Activated T-cell treated with anti-CD3 and anti-CD28 coated beads, Interleukin-2, amount 50 U/mL, for 72 hours (primary cell): ENCODE measurements at places on chromosomes 1 and 21. TPM values are rescaled to one million over a fixed set of nuclear protein-coding genes. Genes with fewer than 3 reads are reported as not detected.

GRCh38 chr1:227774821-227775661, 39.8 kb downstream of the SNAP47 start:
- H3K4me3 ChIP-seq, result no peak overlapping the region
- H3K27me3 ChIP-seq, result no peaks in the 10 kb centered on the region
- DNase-seq, result no peak
- H3K4me1 ChIP-seq, result peaks cover 19% of the 10 kb centered on the region
- no peaks in the 10 kb centered on the region for H3K36me3 ChIP-seq

- no peaks in the 10 kb centered on the region for H3K36me3 ChIP-seq
- DNase-seq, result no peak
- no peaks in the 10 kb centered on the region for H3K27me3 ChIP-seq
- no peak overlapping the region for H3K4me3 ChIP-seq
These were observed 613.0 kb downstream of the NPHP4 start for GRCh38 chr1:5379176-5379759.

GRCh38 chr1:60875138-60875537, 207.2 kb upstream of the NFIA start:
- H3K4me3 ChIP-seq, result no peak overlapping the region
- no peak for DNase-seq
- no peak overlapping the region for H3K27ac ChIP-seq
- peaks cover 18% of the 10 kb centered on the region for H3K27me3 ChIP-seq
- no peaks in the 10 kb centered on the region for H3K4me1 ChIP-seq

GRCh38 chr1:3274972-3275371, 179.5 kb upstream of the ARHGEF16 start:
- H3K4me1 ChIP-seq, result no peaks in the 10 kb centered on the region
- no peaks in the 10 kb centered on the region for H3K27me3 ChIP-seq
- DNase-seq, result no peak
- H3K4me3 ChIP-seq, result no peak overlapping the region
- no peak overlapping the region for H3K27ac ChIP-seq

- no peak overlapping the region for H3K27ac ChIP-seq
- H3K36me3 ChIP-seq, result no peaks in the 10 kb centered on the region
- DNase-seq, result no peak
- H3K4me3 ChIP-seq, result no peak overlapping the region
These were observed 105.4 kb upstream of the F3 start for GRCh38 chr1:94646786-94647555.

- no peak for DNase-seq
- peaks cover 25% of the 10 kb centered on the region for H3K27me3 ChIP-seq
- no peak overlapping the region for H3K27ac ChIP-seq
- no peaks in the 10 kb centered on the region for H3K36me3 ChIP-seq
These were observed 16.4 kb upstream of the TSPEAR start for GRCh38 chr21:44727757-44728156.

DNA sequence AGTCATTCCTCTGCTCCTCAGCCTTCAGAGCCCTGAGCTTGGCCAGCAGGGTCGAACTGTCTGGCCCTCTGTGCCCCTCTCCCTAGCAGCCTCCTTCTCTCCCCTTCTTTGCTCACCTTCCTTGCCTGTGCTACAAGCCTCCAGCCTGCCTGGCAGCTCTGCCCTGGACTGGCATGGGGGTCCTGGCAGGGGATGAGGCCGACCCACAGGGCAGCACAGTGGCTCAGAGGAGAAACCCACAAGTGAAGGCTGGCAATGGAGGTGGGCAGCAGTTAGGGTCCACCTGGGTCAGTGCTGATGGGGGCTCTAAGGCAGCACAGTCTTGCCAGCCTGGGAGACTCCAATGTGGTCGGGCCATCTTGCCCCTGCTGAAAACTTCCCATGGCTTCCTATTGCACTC, 274.2 kb downstream of the GRIK3 start:
- H3K27ac ChIP-seq, result no peak overlapping the region
- no peaks in the 10 kb centered on the region for H3K4me1 ChIP-seq
- H3K4me3 ChIP-seq, result no peak overlapping the region
- peaks cover 8% of the 10 kb centered on the region for H3K27me3 ChIP-seq
- DNase-seq, result no peak

DNA sequence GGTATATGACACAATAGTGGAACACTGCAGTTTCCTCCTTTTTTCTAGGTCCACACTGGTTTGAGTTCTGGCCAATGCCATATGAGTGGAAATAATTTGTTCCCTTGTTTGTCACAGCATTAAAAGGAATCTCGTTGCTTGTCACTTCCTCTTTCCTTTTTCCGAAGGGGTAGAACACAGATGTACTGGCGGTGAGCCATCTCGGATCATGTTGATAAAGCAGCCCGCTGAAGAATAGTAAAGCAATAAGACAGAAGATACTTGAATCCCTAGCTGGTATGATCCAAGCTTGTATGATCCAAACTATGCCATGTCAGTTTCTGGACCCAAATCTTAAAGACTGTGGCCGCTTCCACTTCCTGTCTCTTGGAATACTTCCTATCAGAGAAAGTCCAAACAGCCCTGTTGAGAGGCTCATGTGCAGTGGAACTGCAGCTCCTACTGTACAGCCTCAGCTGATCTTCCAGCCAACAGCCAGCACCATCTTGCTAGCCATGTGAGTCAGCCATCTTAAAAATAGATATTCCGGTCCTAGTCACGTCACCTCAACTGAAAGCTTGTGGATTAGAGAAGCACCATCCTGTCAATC, 40.3 kb downstream of the CFHR5 start:
- no peak overlapping the region for H3K27ac ChIP-seq
- no peak overlapping the region for H3K4me3 ChIP-seq

GRCh38 chr21:39005502-39005787, 177.8 kb downstream of the PSMG1 start:
- H3K27ac ChIP-seq, result no peak overlapping the region
- peaks cover 49% of the 10 kb centered on the region for H3K4me1 ChIP-seq
- no peak for DNase-seq

DNA sequence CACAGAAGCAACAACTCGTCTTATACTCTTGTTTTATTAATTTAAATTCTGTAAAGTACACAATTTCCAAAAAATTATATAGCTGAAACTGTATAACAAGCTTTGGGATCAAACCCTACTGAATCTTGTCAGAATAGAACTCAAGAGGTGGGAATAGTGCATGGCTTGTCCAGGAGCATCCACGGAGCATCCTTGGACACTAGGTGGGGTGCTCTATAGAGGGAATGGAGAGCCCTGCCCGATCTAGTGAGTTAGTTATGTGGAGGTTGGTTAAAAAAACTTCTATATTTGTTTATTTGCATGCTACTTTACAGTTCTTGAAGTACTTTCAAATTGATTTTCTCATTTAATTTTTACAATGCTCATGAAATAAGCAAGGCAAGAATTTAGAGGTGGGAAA, 28.3 kb downstream of the ROR1 start:
- no peak overlapping the region for H3K27ac ChIP-seq
- H3K4me3 ChIP-seq, result no peak overlapping the region
- no peak for DNase-seq
- no peaks in the 10 kb centered on the region for H3K4me1 ChIP-seq
- H3K36me3 ChIP-seq, result no peaks in the 10 kb centered on the region

DNA sequence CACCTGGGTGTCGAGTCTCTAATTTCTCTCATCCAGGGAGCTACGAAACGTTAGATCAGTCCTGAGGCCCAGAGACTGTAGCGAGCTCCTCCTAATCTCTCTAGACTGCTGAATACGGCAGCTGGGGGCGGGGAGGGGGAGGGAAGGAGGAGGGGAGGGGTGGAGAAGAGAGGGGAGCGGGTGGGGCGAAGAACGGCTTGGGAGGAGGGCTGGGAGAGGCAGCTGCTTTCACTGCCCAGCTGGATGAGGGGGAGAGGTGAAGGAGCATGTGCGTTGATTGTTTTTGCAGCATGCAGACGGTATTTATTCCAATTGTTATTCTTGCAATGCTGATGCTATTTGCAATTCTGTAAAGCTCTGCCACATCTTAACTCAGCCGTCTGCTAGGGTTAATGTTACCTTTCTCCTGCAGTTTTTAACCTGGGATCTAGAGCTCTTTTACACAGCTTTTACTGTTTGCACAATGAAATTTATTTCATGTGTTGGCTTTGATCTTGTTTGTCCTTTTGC, 790 bp downstream of the DNAJC6 start:
- H3K4me3 ChIP-seq, result peak overlapping the region; percentile 84
- peaks cover 3% of the 10 kb centered on the region for H3K36me3 ChIP-seq
- peaks cover 5% of the 10 kb centered on the region for H3K4me1 ChIP-seq
- DNase-seq, result no peak
- peaks cover 59% of the 10 kb centered on the region for H3K27me3 ChIP-seq

GRCh38 chr1:20339811-20340457, 49.3 kb downstream of the VWA5B1 start:
- H3K27ac ChIP-seq, result no peak overlapping the region
- peaks cover 7% of the 10 kb centered on the region for H3K4me1 ChIP-seq
- H3K4me3 ChIP-seq, result no peak overlapping the region
- DNase-seq, result no peak
- no peaks in the 10 kb centered on the region for H3K36me3 ChIP-seq

- no peak overlapping the region for H3K4me3 ChIP-seq
- DNase-seq, result no peak
These were observed 22.3 kb downstream of the PDC start for GRCh38 chr1:186438567-186438966.

- no peaks in the 10 kb centered on the region for H3K27me3 ChIP-seq
- no peak overlapping the region for H3K4me3 ChIP-seq
- H3K27ac ChIP-seq, result no peak overlapping the region
- peaks cover 7% of the 10 kb centered on the region for H3K36me3 ChIP-seq
These were observed 98.6 kb upstream of the EDN2 start for GRCh38 chr1:41582851-41583657.

DNA sequence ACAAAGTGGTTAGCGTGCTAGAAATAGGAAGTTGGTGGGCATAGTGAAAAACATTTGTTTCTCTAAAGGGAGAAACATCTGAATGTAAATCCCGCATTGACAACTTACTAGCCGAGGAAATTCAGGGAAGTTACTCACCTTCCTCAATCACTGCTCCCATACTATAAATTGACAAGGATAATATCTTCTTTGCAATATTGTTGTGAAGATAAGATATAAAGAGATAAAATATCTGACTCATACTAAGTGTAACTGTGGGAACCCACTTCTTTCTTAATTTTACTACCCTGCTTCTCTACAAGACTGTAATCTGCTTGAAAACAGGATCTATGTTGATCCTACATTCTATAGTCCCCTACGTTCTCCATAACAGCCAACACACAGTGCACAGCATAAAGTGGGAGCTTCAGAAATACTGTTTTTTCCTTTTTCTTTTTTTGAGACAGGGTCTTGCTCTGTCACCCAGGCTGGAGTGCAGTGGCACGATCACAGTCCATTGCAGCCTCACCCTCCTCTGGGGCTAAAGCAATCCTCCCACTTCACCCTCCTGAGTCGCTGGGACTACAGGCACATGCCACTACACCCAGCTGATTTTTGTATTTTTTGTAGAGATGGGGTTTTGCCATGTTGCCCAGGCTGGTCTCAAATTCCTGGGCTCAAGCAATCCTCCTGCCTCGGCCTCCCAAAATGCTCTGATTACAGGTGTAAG, 57.4 kb upstream of the C1orf21 start:
- peaks cover 20% of the 10 kb centered on the region for H3K27me3 ChIP-seq
- H3K36me3 ChIP-seq, result no peaks in the 10 kb centered on the region
- H3K27ac ChIP-seq, result no peak overlapping the region
- no peak for DNase-seq

- H3K4me1 ChIP-seq, result peaks cover 50% of the 10 kb centered on the region
- peak; percentile 59 for DNase-seq
- H3K36me3 ChIP-seq, result peaks cover 9% of the 10 kb centered on the region
- H3K27me3 ChIP-seq, result no peaks in the 10 kb centered on the region
- peak overlapping the region; percentile 92 for H3K27ac ChIP-seq
These were observed 24.1 kb downstream of the GPR3 start for GRCh38 chr1:27416387-27417111.

DNA sequence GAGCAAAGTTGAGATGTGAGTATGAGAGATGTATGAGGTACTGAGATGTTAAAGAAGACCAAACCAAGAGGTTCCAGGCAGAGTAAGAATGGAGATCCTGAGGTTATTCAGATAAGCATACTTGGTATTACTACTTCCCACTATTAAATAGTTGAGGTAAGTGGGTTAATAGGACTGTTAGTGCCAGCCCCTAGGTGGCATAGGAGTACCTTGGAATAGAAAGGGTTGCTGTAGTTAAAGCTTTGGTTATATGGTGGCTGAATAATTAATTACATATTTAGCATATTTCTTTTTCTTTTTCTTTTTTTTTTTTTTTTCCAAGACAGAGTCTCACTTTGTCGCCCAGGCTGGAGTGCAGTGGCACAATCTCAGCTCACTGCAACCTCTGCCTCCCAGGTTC, 397.9 kb upstream of the TMPRSS15 start:
- no peaks in the 10 kb centered on the region for H3K27me3 ChIP-seq
- DNase-seq, result no peak
- no peak overlapping the region for H3K27ac ChIP-seq
- H3K4me3 ChIP-seq, result no peak overlapping the region
- H3K4me1 ChIP-seq, result no peaks in the 10 kb centered on the region

The TMPRSS15 gene
- total RNA-seq, result not detected

The NPL gene
- total RNA-seq, result 4.4 TPM

The AKR7A3 gene
- 0.46 TPM for total RNA-seq

The CRP gene
- total RNA-seq, result not detected

The TFF3 gene
- total RNA-seq, result not detected

The RNF186 gene
- total RNA-seq, result not detected

The CZIB gene
- 43.1 TPM for total RNA-seq

The TCHHL1 gene
- not detected for total RNA-seq
